ENCODE measurements at places on chromosomes 1 and 21.

- no peak for DNase-seq
Measured at GRCh38 chr1:38891753-38892152, 10.4 kb upstream of the GJA9 start.

GRCh38 chr1:186772228-186772627 is 56.5 kb upstream of the PLA2G4A start:
- no peak for DNase-seq

- DNase-seq, result peak; percentile 76
Measured at GRCh38 chr1:12596007-12596821, 21.8 kb downstream of the DHRS3 start.

- DNase-seq, result peak; percentile 25
Measured at GRCh38 chr1:73998348-73998959, 199.5 kb downstream of the LRRIQ3 start.

DNA sequence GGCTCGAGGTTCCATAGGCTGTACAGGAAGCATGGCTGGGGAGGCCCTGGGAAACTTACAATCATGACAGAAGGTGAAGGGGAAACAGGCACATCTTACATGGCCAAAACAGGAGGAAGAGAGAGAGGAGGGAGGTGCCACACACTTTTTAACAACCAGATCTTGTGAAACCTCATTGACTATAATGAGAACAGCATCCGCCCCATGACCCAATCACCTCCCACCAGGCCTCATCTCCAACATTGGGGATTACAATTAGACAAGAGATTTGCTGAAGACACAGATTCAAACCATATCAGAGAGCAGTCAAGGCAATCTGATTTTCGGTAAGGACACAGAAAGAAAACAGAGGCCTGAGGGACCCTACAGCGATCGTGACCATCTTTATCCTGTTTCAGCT is 41.7 kb downstream of the TNFRSF9 start:
- no peak for DNase-seq

DNA sequence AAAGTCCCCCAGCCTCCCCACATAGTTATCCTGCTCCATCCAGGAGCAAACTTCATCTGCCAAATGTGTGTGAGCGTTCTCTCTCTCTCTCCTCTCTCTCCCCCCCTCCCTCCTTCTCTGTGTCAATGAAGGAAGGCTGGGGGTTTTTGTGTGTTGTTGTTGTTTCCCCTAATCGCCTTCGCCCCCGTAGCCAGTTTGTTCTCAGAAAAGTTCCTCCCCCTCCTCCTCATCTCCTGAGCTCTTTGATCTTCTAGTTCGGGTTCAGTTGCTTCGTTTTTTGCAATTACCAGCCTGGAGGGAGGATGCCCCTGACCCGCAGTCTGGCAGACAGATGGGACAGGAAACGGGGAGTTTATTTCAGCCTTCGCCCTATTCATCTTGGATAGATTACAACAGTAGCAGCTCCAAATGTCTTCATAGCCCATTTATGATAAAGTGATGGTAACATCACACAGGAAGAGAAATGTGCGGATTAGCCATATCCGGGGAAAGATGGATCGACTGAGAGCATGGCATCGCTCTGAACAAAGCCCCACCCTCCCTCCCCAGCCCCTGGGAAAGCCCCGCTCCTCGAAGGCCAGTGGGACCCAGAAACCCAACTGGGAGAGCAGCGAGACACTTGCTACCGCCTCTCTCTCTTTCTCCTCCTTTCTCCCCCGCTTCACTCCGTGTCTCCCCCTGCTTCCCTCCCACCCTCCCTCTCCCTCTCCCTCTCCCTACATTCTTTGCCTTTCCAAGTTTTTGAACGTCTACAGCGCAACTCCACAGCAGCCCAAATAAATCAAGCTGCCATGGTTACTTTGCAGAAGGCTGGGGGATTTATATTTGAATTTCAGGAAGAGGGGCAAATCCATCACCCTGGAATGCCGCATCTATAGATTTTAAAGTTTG is 139.7 kb upstream of the ARHGEF16 start:
- DNase-seq, result no peak

DNA sequence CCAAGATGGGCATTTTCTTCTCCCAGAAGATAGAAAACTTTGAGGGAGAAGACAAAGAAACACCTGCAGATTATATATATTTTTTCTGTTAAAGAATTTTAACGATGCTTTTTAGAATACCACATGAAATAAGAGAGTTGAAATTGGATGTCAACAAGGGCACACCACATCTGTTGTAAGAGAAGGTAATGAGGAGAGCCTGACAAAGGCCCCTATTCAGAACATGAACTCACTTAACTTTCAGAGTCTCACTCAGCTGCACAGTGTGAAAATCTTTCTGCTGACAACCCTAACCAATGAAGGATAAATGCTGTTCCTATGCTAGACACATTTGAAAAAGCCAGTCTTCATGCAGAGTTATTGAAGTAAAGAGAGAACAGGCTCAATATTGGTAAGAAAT is 7.3 kb downstream of the KRTAP22-2 start:
- peak; percentile 9 for DNase-seq

DNA sequence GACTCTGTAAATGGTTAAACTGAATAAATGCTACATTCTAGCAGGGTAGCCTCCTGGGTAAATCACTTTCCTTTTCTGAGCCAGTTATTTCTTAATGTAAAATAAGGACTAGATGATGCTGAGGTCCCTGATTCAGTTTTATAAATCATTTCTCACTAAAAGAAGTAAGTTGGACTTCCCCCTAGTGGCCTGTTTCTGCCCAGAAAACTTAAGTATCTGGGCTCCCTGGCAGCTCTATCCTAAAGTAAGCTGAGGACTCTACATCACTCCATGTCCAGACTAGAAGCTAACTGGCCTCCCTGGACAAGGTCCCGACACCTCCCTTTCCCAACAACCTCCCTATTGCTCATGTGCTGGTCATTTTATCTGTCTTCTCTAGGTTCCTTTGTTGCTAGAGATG is 3.0 kb downstream of the GPN2 start:
- peak; percentile 19 for DNase-seq

DNA sequence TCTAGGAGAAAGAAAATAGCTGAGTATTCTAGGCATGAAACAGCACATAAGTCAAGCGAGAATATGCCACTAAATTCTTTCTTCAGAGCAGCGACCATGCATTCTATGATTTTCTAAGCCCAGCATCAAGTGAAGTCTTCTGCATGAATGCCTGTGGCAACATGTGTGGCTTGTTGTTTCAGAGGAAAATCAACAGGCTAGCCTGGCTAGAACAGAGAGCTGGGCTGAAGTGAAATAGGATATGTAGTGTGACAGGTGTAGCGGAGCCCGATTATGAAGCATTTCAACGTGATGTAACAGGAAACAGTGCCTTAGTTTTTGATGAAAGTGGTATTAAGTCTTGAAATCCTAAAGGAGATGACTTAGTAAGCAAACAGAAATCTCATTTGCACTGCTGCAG is 7.0 kb downstream of the CSDE1 start:
- DNase-seq, result no peak

GRCh38 chr1:77060000-77060399 is 159.2 kb downstream of the PIGK start:
- DNase-seq, result no peak

GRCh38 chr1:81439046-81439823 is 361.5 kb upstream of the ADGRL2 start:
- DNase-seq, result no peak

- DNase-seq, result no peak
Measured at GRCh38 chr1:38326856-38327255, 280.3 kb upstream of the POU3F1 start.

DNA sequence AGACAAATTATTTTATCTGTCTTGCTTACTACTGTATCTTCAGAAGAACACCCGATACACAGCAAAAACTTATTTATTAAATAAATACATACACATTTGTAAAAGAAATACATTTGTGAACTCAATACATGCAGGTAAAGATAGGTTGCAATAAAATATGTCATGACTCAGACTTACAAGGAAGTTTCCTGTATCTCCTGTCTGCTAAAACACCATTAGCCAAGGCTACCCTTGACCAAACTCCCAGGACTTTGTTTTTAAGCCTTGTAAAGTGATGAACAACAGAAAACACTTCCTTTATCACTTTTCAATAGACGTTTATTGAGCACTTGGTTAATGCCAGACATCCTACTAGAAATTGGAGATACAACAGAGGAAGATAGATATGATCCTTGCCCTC is 56.5 kb upstream of the HSD17B7 start:
- DNase-seq, result no peak

DNA sequence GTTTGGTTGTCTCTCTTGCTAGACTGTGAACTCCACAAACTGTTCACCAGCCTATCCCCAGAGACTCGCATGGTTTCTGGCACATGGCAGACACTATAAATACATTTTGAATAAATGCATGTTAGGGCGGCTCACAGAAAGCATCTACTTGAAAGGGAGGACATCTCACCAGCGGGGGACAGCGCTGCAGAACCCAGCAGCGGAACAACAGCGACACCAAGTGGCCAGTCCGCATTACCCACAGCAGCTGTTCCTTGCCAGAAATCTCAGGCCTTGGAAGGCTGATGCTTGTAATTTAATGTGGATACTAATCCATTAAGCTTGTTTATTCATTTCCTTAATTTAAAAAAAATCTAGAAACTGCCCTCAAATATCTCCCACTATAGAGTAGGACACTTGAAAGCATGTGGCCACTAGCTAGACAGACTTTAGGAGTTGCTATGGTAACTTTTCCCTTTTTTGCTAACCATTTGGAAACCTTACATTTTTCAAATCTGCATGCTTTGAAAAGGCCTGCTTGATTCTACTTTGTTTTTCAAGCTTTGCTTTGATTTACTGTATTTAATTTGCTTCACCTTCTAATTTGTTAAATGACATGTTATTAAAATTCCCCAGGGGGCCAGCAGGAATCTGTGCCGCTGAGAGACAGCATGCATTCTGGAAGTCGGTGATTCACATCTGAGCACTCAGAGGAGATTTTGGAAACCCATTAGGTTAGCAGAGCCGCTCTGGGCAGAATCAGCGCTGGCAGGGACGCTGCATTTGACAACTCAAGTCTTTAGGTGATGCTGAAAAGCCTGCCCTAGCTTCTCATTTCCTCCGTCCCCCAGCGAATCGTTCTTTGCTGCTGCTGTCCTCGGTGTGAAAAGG is 63.5 kb upstream of the SSX2IP start:
- peak; percentile 46 for DNase-seq

GRCh38 chr1:41436281-41437010 is 48.0 kb downstream of the EDN2 start:
- peak; percentile 68 for DNase-seq

All from foreskin melanocyte (primary cell).